H7 (cell line): ENCODE measurements at places on chromosomes 7 and 10. TPM values are rescaled to one million over a fixed set of nuclear protein-coding genes. Genes with fewer than 3 reads are reported as not detected.

The CALD1 gene
- total RNA-seq = 95.0 and 99.8 TPM in 2 replicates

The TMEM140 gene
- total RNA-seq = not detected in 2 replicates

The CRYGN gene
- total RNA-seq = 1.2 and 2.2 TPM in 2 replicates

The PDE6C gene
- total RNA-seq = not detected in 2 replicates

The LRRC17 gene
- 1.0 TPM in 2 replicates for total RNA-seq

The LRGUK gene
- 0.59 and 1.4 TPM in 2 replicates for total RNA-seq

The SH2D4B gene
- not detected in 2 replicates for total RNA-seq
